ENCODE measurements at places on chromosomes 5 and 9.

GRCh38 chr9:122815544-122815943, 12.8 kb downstream of the PDCL start:
- no peak for DNase-seq

GRCh38 chr5:98942847-98943246, 14.0 kb upstream of the CHD1 start:
- DNase-seq = no peak

DNA sequence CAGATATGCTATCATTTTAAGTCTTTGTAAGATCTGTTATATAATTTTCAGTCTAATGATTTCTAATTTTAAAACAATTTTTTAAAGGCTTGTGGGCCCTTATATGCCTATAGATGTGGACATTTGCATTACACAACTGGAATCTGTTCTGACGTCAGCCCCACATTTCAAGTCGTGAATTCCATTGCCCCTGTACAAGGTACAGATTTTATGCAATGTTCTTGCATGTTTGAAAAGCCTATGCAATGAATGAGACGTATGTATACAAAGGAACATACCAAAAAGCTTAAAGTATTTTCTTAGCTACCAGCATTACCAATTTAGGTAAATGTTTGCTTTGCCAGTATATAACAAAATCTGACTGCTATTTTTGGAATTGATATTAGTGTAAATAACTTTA, 77.2 kb downstream of the ITGA1 start:
- no peak for DNase-seq

GRCh38 chr5:44951371-44951770, 142.6 kb downstream of the MRPS30 start:
- no peak for DNase-seq

DNA sequence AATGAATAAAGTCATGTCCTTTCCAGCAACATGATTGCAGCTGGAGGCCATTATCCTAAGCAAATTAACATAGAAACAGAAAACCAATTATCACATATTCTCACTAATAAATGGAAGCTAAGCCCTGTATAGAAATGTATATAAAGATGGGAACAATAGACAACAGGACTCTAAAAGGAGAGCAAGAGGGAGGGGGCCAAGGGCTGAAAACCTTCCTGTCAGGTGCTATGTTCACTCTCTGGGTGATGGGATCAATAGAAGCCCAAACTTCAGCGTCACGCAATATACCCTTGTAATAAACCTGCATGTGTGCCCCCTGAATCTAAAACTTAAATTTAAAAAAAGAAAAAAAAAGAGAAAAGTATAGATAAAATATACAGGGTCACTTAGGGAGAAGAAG, 163.7 kb upstream of the ACO1 start:
- DNase-seq = no peak

DNA sequence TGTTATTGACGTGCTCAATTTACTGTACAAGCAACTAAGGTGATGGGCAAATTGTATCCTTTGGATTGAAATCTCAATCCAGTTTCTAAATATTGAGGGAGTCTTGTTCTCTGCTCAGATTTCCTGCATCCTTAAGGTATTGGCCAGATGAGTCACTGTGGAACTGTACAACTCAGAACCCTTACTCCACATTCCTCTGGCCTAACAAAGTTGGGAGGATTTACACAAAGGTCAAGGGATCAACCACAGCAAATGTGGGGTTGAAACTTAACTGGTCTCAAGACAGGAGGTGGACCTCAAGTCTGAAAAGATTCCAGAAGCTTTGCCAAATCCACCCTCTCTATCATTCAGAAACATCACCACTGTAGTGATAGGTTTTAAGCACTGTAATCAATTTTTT, 81.5 kb upstream of the AGXT2 start:
- DNase-seq = no peak

DNA sequence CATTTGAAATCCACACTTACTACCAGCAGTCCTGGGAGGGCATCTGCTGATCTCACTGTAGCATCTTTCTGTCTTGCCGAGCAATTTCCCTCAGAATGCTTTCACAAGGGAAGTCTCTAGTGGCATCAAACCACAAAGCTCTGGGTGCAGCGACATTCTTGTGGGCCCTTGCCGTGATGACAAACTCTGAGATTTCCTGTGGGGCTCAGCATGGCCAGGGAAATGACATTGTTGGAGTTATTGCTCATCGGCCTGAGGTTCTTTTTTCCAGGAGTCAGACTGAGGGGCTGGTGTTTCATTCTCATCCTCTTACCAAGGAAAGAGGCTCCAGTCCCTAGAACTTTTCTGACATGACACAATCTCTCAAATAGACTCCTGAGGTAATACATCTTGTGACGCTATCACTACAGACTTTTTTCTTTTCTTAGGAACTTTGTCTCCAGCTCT, 51.4 kb downstream of the PFDN1 start:
- no peak for DNase-seq

GRCh38 chr9:115210699-115211098, 92.7 kb upstream of the TNC start:
- no peak for DNase-seq

DNA sequence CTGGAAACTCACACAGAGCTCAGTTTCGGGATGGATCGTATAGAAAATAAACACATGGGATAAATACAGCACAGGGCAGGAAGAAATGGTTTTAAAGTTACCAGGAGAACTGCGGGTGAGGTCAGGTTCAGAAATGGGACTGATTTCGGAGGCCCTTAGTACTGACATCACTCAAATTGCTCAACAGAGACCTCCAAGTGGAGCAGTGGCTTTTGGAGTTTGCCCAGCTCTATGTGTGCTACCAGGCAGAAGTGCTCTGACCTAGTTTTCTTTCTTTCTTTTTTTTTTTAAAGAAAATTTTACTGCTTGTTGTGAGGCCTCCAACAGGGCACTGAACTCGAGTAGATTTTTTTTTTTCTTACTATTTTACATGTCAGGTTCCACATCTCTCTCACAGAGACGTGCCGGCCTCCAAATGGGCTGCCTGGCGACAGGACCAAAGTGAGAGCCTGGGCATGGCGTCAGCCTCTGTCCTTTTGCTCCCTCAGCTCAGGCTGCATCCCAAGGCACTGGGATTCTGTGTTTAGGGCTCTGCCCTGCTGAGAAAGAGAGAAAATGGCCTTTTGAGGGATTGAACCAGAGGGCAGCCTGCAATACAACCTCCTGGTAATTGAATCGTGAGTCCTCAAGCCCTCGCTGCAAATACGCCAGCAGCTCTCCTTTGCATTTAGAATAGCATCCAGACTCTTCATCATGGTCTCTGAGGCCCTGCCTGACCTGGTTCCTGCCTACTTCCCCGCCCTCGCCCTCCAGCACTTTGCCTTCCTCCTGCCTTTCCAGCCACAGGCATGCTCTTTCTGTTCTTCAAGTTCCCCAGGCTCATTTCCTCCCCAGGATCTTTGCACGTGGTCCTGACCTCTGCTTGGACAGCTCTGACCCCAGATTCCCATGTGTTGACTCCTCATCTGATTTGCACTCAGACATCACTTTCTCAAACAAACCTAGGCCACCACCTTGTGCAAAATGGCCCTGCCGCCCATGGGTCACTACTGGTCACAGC, 173.5 kb downstream of the FGF1 start:
- no peak for DNase-seq

DNA sequence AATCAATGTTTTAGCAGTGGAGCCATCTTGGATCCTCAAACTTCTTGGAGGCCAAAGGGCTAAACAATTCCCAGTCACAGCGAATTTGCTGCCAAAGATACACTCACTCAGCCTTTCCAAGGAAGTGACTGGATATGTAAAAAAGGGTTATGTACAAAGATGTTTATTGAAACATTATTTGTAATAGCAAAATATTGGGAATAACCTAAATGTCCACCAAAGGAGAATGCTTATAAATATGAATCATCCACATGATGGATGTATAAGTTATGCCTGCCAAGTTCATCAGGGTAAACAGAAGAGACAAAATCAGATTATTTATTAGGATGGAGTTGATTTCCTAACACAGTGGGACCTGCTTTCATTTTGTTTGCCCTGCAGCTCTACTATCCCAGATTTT, 145.2 kb upstream of the ABCA1 start:
- no peak for DNase-seq

GRCh38 chr5:100603141-100603540, 68.0 kb downstream of the FAM174A start:
- no peak for DNase-seq

GRCh38 chr5:173139631-173140030, 4.7 kb upstream of the BNIP1 start:
- DNase-seq = no peak

- no peak for DNase-seq
Measured at GRCh38 chr9:79583952-79584654, 12.3 kb downstream of the TLE4 start.

GRCh38 chr9:2966565-2967300, 122.8 kb upstream of the PUM3 start:
- DNase-seq = no peak

- no peak for DNase-seq
Measured at GRCh38 chr5:102863764-102864560, 108.9 kb downstream of the PAM start.

DNA sequence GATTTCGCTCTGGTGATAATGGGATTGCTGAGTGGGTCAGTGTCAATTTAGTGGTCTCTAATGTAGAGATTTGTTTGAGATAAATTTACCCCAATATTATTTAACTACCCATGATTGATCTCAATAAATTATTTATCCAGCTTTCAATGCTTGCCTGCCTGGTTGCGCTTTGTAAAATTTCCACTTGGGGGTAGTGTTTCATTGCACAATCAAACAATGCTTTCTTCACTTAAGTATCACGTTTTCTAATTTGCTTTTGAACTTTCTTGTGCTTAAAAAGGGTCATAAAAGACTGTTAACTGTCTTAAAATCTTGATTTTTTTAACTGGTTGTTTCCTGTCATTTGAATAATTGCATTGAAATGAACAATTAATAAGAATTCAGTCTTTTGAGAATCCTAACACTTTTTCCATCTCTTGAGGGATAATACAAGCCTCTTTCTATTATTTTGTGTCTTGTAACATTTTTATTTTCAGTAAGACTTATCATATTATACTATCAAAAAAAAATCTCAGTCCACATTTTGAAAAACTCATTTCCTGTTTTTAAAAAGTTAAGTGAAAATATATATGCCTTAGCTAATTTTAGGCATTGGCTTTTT, 18.7 kb downstream of the HSD17B4 start:
- DNase-seq = no peak

GRCh38 chr9:70263421-70263820, 4.6 kb downstream of the SMC5 start:
- no peak for DNase-seq

DNA sequence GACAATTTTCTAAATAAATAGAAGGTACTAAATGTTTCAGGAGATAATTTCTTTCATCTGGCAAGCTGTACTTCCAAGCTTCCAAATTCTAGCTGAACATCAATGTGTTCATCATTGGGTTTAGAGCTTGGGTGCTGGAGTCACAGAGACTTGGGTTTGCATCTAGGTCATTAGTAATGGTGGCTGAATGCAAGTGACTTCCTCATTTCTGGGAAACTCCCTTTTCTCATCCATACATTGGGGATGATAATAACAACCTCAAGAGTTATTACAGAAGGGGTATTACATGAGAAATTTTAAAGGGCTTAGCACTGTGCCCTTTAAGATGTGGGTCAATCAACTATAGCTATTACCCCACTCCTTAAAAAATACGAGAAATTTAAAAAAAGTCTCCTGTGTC, 41.1 kb upstream of the KLF4 start:
- no peak for DNase-seq

- no peak for DNase-seq
Measured at GRCh38 chr5:149747141-149747832, 17.2 kb downstream of the PPARGC1B start.

DNA sequence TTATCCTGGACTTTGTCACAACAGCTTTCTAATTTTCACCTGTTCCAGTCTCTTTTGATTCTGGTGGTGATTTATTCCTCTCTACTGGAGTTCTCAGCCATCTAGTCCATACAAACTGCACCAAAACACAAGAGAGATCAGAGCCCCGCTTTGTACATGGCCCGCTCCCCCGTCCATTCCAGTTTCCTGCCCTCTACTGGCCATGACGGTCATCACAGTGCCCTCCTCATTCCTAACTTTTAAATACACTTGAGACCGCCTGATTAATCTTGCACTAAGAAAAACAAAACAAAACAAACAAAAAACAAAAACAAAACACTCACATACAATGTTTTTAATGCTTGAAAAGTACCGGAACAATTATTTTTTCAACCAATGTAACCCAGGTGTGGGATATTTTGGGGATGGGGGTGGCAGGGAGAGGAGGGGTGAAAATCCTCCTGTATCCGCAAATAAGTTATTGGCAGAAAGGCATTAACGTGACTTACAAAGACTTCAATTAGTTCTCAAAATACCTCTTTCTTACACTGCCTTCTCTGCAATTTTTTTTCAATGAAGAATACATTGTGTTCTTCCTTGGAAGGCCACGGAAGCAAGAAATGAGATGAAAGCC, 84.8 kb upstream of the PAM start:
- DNase-seq = no peak

Measured in thoracic aorta (tissue), 2 donors.